Foreskin keratinocyte (primary cell): ENCODE measurements at places on chromosomes 1 and 21. TPM values are rescaled to one million over a fixed set of nuclear protein-coding genes. Genes with fewer than 3 reads are reported as not detected.

TMEM240 gene
- 0.79 TPM in 2 replicates for polyA plus RNA-seq

RHOU gene
- 0.27 and 0.46 TPM in 2 replicates for polyA plus RNA-seq

LDLRAD1 gene
- polyA plus RNA-seq: not detected in 2 replicates

PAPPA2 gene
- polyA plus RNA-seq: 0.02 and 0.32 TPM in 2 replicates

NUDT4B gene
- polyA plus RNA-seq: 0.21 TPM in 1 of 2 replicates, not detected in the other

S100A12 gene
- not detected in 2 replicates for polyA plus RNA-seq

GPR37L1 gene
- polyA plus RNA-seq: 0.01 and 0.02 TPM in 2 replicates

TTC4 gene
- 21.7 and 30.9 TPM in 2 replicates for polyA plus RNA-seq

MRPS6 gene
- 60.0 and 69.8 TPM in 2 replicates for polyA plus RNA-seq

DNAJC28 gene
- polyA plus RNA-seq: 0.53 and 0.65 TPM in 2 replicates

PODN gene
- not detected in 2 replicates for polyA plus RNA-seq

IQGAP3 gene
- polyA plus RNA-seq: 7.8 and 11.3 TPM in 2 replicates

SHISA4 gene
- 3.8 and 7.6 TPM in 2 replicates for polyA plus RNA-seq

C8B gene
- polyA plus RNA-seq: not detected in 2 replicates

KLF17 gene
- polyA plus RNA-seq: not detected in 2 replicates

BEST4 gene
- 0.07 and 0.08 TPM in 2 replicates for polyA plus RNA-seq

LMOD1 gene
- polyA plus RNA-seq: 0.01 TPM in 1 of 2 replicates, not detected in the other

SHE gene
- polyA plus RNA-seq: not detected in 2 replicates

CFAP107 gene
- polyA plus RNA-seq: not detected in 2 replicates

CD5L gene
- not detected in 2 replicates for polyA plus RNA-seq

IRF6 gene
- 70.3 and 93.1 TPM in 2 replicates for polyA plus RNA-seq

PDC gene
- not detected in 2 replicates for polyA plus RNA-seq

S100A3 gene
- polyA plus RNA-seq: 21.4 and 29.0 TPM in 2 replicates

LCE1D gene
- not detected in 2 replicates for polyA plus RNA-seq

SNRNP40 gene
- 54.3 and 63.6 TPM in 2 replicates for polyA plus RNA-seq

IL22RA1 gene
- polyA plus RNA-seq: 6.2 and 6.3 TPM in 2 replicates

MED8 gene
- 40.0 and 52.2 TPM in 2 replicates for polyA plus RNA-seq

SH3BGR gene
- 0.80 and 1.1 TPM in 2 replicates for polyA plus RNA-seq

C1orf159 gene
- polyA plus RNA-seq: 21.2 and 21.3 TPM in 2 replicates

ANKRD65 gene
- 14.6 and 16.6 TPM in 2 replicates for polyA plus RNA-seq

TMEM82 gene
- polyA plus RNA-seq: not detected in 2 replicates

BSND gene
- not detected in 2 replicates for polyA plus RNA-seq

MYOG gene
- not detected in 2 replicates for polyA plus RNA-seq

C1orf74 gene
- polyA plus RNA-seq: 5.7 and 6.1 TPM in 2 replicates

FUCA1 gene
- 7.5 and 8.7 TPM in 2 replicates for polyA plus RNA-seq

BRDT gene
- not detected in 2 replicates for polyA plus RNA-seq

LAPTM5 gene
- 0.02 and 0.04 TPM in 2 replicates for polyA plus RNA-seq

ELF3 gene
- 0.04 TPM in 1 of 2 replicates, not detected in the other for polyA plus RNA-seq

CELA3B gene
- not detected in 2 replicates for polyA plus RNA-seq

CD2 gene
- not detected in 2 replicates for polyA plus RNA-seq

EXO5 gene
- 6.1 and 6.3 TPM in 2 replicates for polyA plus RNA-seq

KCNJ15 gene
- polyA plus RNA-seq: 16.0 and 24.5 TPM in 2 replicates

KRTAP11-1 gene
- polyA plus RNA-seq: not detected in 2 replicates

AADACL4 gene
- not detected in 2 replicates for polyA plus RNA-seq

TMOD4 gene
- polyA plus RNA-seq: 0.29 and 0.45 TPM in 2 replicates

IGSF9 gene
- 9.3 and 11.8 TPM in 2 replicates for polyA plus RNA-seq

KLHDC7A gene
- not detected in 2 replicates for polyA plus RNA-seq

SAMD13 gene
- polyA plus RNA-seq: 0.51 and 0.79 TPM in 2 replicates

SPRR1A gene
- polyA plus RNA-seq: 9.4 and 21.8 TPM in 2 replicates

UBE2U gene
- polyA plus RNA-seq: not detected in 2 replicates
